ENCODE measurements at places on chromosomes 1 and 21.
A peak's percentile ranks its signal among the peaks of the same experiment; 100 is the strongest.

GRCh38 chr21:25911730-25912401, 177.1 kb downstream of the GABPA start:
- no peak for DNase-seq

- no peak for DNase-seq
Observed at GRCh38 chr21:15444118-15444960, 285.4 kb upstream of the USP25 start.

DNA sequence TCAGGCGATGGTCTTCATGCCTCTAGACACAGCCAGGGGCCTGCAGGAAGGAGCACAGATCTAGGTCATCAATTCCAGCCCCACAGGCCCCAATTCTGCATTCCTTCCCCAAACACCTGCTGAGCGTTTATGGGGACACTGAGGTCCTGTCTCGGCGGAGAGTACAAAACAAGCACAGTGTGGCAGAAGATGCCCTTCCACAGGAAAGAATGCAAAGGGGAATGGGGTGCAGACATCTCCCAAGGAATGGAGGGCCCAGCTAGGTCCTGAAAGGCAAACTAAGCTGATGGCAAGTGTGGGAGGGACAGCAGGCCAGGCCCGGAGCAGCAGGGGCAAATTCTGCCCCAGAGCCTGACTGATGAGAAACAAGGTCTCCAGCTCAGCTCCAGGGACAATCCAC, 3.5 kb upstream of the S100A8 start:
- DNase-seq = no peak

DNA sequence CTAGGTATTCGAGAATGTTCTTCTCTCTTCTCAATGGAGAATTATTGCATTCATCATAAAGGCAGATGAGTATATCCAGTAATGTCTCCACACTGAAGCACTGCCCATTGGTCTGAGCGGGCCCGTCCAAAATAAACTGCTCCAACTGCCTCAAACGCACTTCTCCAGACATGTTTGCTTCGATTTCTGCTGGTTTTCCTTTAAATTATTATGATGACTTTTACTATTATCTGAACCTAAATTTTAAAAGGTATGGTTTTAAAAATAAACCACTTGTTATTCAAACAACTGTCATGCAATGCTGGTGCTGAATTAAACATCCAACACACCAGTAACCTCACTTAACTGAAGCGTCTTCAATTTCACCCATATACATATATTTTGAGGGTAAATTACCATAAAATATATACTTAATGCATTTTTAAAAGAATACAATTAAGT, 1.3 kb downstream of the CDC42BPA start:
- peak; percentile 0 for DNase-seq

DNA sequence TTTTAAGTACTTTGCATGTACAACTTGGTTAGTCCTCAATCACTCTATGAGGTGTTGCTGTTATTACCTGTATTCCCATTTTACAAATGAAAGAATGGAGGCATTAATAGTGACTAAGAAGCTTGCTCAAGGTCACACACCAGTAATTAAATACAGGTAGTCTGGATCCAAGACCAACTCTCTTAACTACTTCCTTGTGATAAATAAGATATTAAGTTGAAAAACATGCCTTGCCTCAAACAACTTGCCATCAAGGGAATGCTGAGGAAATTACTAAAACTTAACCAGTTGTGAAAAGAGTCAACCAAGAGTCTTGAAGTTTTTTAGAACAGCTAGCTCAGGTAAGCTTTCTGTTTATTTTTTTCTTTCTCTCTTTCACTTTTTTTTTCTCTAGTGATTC, 21.0 kb upstream of the LAMC1 start:
- no peak for DNase-seq

DNA sequence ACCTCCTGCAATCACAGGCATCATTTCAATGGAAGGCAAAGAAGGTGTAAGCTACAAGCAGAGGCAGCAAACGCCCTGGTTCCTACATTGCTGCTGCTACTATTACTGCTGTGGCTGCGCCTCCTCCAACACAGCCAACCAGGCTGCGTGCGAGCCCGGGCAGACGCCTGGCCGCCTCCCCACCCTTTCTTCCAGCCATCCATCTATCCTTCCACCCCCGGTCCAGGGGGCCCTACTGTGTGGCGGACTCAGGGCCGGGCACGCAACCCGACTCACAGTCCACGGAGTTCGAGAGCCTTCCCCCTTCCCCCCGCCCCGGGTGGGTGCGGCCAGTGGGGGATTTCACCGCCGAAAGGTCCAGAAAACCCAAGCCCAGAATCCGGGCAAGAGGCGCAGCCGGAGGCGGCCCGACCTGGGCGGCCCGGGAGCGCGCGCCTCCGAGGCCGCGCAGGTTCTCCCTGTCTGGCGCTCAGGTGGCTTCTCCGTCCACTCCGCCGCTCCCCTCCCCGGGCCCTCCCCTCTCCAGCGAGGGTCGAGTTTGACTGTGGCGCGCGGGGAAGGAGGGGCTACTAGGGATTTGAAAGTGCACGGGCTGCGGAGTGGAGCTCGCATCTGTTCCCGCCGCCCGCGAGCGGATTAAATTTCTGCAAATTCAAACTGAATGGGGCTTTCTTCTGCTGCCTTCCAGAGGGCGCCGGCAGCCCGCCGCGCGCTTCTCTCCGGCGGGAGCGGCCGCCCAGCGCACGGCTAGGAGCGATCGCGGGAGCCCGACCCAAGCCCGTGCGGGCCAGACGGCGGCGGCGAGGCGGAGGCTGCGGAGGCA, at the start of gene HUNK:
TSS of gene HUNK (plus strand) at position 569 of the 823 bp plus-strand sequence. CDS start 655 bp downstream, outside the sequence.
- no peak for DNase-seq

DNA sequence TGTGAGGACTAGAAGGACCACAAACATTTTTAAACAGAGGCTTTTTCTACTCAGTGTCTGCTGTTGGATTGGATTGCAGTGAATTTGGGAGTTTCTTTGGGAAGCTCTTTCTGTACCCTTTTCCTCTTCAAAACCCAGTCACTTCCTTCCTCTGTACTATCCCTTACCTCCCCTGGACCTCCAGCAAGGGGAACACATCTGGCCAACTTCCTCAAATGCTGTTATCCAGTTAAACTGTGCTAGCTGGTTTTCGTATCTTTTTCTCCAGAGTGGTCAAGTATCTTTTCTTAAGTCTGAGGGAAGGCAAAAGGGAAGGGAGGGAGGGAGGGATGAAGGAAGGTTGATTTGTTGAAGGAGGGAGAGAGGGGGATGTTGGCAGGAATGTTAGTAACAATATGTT, 99.2 kb upstream of the TNR start:
- no peak for DNase-seq

- no peak for DNase-seq
Observed at GRCh38 chr1:243851765-243852164, 1.7 kb upstream of the AKT3 start.

DNA sequence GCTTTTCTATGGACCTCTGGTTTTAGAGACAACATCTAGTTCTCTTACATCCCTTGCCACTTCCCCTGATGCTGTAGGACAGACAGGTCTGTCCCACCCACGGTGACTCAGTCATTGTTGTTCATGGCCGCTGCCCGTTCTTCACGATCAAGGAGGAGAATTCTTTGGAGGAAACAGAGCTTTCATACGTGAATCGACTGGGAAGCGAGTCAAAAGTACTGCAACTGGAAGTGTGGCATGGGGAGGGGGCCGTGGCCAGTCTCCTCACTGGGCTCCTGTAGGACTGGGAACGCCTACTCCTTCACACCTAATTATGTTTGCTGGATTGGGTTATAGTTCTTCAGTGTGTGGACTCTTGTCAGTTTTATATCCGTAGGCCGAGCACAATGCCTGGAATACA, 4.4 kb upstream of the SLC37A1 start:
- DNase-seq = no peak

GRCh38 chr1:237043846-237044636, 2.1 kb downstream of the RYR2 start:
- DNase-seq = no peak

DNA sequence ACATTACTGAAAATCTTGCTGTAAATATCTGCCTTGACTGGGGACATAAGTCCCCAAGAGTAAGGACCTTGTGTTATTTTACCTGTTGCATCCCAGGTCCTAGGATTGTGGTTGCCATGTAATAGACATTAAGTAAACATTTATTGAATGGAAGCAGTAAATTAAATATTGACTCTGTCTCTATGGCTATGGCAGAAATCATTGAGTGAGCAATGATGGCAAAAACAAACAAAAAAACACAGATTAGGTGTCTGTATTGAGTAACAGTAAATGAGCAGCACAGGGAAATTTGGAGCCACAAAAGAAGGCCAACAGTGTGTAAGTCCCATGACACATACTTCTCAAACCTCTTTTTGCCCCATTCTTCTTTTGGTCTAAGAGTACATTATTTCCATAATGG, 240.4 kb downstream of the NFIA start:
- no peak for DNase-seq

DNA sequence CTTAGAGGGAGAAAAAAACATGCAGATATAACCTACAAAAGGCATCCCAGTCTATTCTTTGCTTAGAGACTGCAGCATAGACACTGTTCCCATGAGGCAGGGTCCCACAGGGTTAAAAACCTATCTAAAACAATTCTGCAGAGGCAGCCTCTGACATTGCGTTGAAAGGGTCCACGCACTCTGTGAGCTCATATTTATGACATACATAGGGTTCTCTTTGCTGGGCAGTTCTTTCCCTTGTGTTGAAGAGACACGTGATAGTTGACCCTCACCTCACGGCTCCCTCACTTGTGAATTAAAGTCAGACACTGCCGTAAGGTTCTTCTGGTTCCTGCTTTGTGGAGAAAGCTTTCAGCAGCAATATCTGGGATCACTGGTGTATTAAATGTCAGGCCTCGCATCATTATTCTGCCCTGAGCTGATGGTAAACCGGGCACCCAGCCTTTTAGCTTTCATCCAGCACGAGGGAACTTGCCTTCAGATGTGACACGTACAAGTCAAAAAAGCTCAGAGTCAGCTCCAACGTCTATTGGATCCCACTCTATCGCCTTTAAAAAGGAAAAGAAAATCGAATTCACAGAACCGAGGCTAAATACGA, 52.8 kb upstream of the HNRNPU start:
- no peak for DNase-seq

- DNase-seq = no peak
Observed at GRCh38 chr1:90798344-90798743, 81.2 kb upstream of the BARHL2 start.

- DNase-seq = no peak
Observed at GRCh38 chr21:19850157-19850556, 1148.1 kb upstream of the NCAM2 start.

DNA sequence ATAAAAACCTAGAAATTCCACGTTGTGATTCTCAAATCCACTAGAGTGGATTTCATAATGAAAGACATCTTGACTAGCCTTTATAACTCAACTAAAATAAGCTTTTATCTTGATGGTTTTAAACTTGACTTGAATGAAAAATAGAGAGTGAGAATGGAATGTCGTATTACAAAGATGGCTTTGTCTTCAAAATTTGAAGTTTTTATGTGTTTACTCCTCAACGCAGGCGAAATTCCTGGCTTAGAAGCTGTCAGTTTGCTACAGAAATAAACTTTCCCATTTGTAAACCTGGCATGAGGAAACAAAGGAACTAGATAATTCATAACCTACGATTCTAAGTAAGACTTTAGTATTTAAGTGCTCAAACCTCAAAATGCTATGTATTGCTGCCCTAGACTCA, 90.0 kb upstream of the KRTAP19-8 start:
- no peak for DNase-seq

- DNase-seq = no peak
Observed at GRCh38 chr1:207277241-207277640, 44.2 kb upstream of the CD55 start.

GRCh38 chr1:63669151-63669961, 76.1 kb downstream of the PGM1 start:
- DNase-seq = no peak

DNA sequence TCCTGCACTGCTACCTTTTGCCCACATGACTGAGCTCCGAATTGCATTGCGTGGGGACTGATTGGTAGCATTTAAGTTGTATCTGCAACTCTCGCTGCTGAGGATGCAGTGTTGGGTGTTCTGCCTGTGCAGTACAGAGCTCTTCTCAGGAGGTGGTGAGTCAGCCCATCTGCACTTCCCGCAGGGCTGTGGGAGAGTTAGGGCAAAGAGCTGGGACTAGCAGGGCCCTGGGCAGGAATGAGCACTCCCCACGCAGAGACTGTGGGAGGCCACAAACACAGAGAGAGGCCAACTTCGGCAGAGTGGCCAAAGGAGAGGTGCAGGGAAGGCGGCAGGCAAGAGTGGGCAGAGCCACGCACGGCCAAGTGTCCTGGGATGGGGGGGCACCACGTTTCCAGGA, 244.7 kb downstream of the SIPA1L2 start:
- DNase-seq = no peak

DNA sequence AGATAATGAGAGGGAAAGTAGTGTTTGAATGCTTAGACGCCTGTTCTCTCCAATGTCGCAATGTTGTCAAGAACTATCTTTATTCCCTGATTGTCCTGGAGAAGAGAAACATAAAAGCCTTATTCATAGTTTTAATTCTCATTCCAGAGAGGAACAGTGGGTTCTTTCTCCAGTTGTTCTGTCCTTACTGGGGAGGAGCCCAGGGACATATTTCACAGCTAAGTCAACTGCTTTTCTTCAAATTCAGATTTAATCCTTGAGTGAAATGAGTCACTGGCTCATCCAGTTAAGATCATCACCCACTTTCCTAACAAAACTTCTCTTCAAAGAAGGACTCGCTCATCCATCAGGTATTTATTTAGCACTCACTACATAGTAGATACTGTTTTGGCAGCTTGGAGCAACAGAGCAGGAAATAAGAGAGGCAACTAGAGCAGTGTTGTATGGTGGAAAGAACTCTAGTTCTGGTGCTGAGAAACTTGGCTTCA, 365.7 kb upstream of the USP24 start:
- DNase-seq = no peak

- DNase-seq = no peak
Observed at GRCh38 chr1:89603651-89604413, 29.1 kb upstream of the LRRC8C start.

- DNase-seq = no peak
Observed at GRCh38 chr21:43812139-43812821, 22.9 kb downstream of the RRP1 start.

DNA sequence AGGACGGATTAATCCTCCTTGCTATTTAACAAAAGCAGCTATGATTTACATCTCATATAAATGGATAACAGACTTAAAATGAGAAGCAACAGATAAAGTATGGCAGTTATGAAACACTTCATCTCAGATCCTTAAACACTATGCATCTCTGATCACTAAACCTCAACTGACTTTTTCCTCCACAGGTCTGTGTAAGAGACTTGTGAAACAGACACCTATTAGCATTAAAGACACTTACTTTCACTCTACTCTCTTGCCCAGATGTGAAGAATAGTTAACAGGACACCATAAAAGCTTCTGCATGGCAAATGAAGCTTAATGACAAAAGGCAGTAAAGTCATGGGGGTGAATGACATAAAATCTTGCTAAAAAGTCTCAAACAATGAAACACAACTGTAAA, 6.2 kb downstream of the LIN9 start:
- no peak for DNase-seq

GRCh38 chr1:6325482-6325881, 64.6 kb upstream of the GPR153 start:
- no peak for DNase-seq

DNA sequence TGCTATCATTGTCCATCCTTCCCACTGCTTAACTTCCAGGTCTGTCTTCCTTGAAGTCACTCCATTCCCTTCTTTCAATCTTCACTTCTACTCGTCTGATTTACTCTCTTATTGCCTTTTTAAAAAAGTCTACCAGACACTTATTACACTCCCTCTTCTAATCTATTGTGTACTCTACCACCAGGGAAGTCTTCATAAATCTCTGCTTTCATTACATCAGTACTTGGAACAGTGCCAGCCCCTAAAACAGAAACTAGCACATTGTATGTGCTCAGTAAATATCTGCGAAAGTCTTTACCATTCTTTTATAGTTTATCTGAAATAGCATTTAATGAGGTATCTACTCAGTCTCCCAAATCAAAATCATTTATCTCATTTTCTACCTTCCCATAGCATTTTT, 236.4 kb downstream of the USH2A start:
- DNase-seq = no peak

GRCh38 chr1:98797506-98797905, 136.0 kb downstream of the SNX7 start:
- no peak for DNase-seq
